Nucleus accumbens (tissue), 56 donors: ENCODE measurements at places on chromosomes 16 and 17.

DNA sequence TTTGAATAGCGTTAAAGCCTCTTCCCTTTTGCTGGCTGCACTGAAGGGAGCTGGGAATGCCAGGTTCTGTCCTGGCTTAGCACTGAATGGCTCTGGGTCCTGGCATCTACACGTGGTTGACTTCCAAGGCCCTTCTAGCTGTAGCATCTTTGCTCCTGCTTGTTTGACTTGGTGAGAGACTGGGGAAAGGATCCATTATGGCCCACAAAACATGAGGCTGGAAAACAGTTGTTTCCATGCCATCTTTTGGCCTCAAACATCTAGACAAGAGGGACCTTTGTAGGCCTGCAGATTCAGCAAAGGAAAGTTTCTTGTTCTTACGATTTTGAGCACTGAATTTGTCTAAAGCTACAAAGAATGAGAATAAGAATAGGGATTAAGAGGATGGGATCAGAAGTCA is 32.5 kb downstream of the EPN2 start:
- no peak for DNase-seq

DNA sequence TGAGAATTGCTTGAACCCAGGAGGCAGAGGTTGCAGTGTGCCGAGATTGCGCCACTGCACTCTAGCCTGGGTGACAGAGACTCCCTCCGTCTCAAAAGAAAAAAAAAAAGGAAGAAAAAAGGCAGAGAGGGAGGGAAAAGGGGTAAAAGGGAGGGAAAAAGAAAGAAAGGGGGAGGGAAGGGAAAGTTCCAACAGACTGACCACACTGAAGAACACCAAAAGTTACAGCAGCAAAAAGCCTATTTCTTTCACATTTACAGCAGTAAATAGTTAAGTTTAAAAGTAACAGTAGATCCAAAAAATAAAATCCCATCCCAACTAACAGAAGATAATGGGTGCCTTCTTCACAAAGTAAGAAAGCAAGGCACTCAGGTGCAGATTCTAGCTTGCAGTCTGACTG is 36.9 kb upstream of the C17orf78 start:
- DNase-seq, result no peak

DNA sequence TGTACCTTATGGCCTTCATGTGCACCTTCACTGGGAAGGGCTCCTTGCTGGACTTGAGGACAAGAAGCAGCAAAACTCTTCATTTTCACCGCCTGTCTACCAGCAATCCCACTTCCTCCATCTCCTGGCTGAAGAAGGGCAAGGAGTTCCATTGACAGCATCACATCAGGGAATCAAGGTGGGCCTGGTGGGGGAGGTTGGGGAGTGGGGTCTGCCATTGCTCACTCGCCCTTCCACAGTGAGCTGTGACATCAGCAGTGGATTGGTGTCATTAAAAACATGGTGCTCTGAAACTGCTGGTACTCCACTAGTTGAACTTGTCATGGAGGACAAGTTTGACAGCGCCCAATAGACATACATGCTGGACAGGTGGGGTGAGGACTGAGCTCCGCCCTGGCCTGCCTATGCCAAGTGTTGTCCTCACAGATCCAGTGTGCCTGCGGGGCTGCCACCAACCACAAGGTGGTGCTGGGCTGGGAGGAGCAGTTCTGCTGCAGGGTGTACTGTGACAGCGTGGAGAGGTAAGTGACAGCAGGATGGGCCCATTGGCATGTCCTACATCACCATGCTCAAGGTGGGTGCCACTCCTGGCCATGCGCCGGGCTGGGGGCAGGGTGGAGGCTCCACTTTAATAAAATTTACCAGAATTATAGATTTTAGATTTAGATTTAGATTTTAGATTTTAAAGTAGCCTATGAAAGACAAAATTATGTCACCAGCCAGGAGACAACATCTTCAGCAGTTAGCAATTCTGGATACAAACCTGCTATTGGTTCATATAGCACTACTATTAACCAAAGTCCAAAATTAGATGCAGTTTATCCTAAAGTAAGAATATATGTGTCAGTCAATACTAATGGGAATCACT is 1729.1 kb downstream of the TP53TG3F start:
- DNase-seq, result no peak

- no peak for DNase-seq
These were observed 482.8 kb downstream of the SOX9 start for GRCh38 chr17:72603420-72604242.

- DNase-seq, result no peak
These were observed 35.2 kb downstream of the ANKRD11 start for GRCh38 chr16:89455178-89455577.

DNA sequence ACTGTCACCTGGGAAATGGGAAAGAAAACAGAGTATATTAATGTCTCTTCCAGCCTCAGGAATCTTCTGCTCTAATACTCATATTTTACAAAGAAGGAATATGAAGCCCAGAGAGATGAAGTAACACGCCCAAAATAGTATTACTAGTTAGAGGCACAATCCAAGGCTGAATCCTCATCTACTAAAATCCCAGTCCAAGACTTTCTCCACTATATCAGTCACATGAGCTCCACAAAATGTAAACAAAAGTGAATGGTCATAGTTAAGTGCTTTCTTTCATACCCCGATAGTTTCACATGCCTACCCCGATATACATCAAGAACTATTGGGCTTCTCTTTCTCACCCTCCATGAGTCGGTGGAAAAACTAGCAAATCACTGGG is 965 bp downstream of the INTS2 start:
- DNase-seq, result no peak

- no peak for DNase-seq
These were observed 28.6 kb downstream of the TBC1D16 start for GRCh38 chr17:80006811-80007752.

GRCh38 chr16:51095084-51095881 is 55.8 kb downstream of the SALL1 start:
- DNase-seq, result peak; percentile 47

DNA sequence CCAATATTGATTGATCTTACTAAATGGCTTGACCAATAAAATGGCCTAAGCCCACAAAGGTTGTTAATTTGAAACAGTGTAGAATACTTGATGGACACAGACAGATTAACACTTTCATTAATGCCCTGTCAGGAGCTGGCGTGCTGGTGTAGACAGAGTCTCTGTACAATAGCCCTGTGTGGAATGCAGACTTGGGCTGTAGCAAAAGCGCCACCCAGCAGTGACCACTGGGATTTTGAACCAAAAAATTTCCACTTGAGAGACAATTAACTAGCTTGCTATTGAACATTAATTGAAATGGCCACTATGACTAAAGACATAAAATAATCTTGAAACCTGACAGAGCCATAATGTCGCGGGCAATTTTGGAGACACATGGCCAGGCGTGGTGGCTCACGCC is 19.7 kb upstream of the GUCY2D start:
- DNase-seq, result no peak

- DNase-seq, result no peak
These were observed 20.5 kb upstream of the BLMH start for GRCh38 chr17:30312226-30312625.

DNA sequence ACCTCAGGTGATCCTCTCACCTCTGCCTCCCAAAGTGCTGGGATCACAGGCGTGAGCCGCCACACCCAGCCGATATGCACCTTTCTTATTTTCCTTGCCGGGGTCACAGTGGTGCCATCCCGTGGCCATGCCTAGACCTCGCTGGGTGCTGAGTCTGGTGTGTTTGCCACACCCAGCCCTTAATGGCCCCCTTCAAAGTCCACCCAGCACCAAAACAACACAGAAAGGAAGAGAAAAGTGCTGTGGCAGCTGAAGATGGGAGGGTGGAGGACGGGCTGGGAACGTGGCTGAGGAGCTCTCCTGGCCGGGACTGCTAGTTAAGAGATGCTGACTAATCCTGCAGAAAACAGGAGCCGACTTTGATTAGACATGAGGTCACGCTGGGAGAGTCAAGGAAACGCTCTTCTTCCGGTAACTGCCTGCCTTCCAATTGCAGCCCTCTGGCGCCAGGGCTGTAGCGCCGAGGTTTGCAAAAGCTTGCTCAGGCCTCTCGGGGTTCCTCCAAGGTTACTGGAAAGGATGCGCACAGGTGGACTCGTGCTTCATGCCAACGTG is 10.9 kb downstream of the SLC43A2 start:
- DNase-seq, result no peak

DNA sequence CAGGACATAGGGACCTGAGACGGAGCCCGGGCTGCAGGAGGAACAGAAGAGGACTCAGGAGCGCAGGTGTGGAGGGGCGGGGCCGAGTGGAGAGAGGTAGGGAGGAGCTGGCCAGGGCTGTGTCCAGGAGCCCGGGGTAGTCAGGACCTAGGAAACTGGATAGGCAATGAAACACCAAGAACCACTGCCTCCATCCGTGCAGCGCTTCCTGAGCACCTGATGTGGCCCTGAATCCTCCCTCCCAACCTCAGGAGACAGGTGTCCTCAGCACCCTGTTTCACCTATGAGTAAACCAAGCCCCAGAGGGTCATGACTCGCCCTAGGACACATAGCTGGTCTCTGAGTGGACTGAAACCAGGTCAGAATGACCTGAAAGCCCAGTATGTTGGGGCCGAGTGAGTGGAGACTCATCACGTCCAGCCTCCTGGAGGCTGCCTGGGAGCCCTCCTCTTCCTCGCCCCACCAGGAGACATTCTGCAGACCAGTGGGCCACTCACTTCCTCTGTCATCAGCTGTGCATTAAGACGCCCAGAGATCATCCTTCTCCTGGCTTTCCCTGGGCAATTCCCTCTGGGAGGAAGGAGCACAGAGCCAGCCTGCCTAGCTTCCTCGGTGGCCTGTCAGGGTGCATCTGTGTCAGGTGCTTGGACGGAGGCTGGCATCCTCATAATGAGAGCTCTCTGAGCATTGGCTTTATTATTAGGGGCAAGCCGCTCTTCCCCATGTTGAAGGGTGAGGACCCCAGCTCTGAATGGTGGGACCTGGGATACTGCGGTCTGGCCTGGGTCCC is 72.8 kb downstream of the SCNN1B start:
- DNase-seq, result no peak

DNA sequence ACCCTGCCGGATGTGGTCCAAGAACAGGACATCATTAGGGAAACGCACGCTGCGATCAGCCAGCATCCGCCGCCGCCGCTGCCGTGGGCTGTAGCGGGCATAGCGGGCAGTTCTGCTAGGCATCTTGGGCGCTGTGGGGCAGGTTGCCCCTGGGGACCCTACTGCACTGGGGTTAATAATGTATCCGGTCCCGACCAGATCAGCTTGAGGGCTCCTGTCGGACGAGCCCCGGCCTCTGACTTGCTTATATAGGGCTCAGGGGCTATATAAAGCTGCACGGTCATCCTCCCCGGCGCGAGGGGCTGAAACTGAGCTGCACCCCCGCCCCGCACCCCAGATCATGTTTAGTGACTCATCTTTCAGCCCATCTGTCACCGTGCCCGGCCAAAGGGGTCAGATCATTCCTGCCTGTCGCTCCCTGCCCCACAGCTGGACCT is at the start of gene PPP1R27:
PPP1R27 (minus strand) TSS at position 220 of the 437 bp plus-strand sequence; CDS start at position 123, 97 bp downstream.
- no peak for DNase-seq

DNA sequence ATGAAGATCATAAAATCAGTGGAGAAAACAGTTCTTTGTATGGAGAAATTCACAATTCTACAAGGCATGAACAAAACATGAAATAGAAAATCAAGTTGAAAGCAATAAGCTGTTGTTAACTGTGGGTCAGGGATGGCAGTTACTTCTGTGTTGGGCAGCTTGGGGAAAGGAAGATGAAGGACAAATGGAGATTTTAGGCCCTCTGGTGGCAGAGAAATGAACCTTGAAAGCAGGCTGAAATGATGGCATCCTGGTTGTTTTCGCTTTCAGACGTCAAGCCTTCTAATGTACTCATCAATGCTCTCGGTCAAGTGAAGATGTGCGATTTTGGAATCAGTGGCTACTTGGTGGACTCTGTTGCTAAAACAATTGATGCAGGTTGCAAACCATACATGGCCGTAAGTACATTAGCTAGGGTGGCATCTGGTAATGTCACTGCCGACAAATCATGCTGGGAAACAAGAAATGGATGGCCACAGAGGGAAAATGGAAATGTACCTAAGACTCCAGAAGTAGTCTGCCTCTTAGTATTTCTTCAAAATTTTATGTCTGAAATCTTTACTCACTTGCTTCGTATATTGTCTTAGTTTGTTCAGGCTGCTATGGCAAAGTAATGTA is 108.9 kb downstream of the MAP2K6 start:
- DNase-seq, result no peak

DNA sequence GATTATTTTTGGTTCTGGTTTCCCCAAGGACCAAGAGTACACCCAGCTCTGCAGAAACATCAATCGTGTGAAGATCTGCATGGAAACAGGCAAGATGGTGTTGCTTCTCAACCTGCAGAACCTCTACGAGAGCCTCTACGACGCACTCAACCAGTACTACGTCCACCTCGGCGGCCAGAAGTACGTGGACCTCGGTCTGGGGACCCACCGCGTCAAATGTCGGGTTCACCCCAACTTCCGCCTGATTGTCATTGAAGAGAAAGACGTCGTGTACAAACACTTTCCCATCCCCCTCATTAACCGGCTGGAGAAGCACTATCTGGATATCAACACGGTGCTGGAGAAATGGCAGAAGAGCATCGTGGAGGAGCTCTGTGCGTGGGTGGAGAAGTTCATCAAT is 67.4 kb upstream of the ENDOV start:
- no peak for DNase-seq

- DNase-seq, result no peak
These were observed 36.1 kb downstream of the NOG start for GRCh38 chr17:56629531-56630075.

GRCh38 chr17:71656964-71657858 is 463.6 kb upstream of the SOX9 start:
- no peak for DNase-seq

DNA sequence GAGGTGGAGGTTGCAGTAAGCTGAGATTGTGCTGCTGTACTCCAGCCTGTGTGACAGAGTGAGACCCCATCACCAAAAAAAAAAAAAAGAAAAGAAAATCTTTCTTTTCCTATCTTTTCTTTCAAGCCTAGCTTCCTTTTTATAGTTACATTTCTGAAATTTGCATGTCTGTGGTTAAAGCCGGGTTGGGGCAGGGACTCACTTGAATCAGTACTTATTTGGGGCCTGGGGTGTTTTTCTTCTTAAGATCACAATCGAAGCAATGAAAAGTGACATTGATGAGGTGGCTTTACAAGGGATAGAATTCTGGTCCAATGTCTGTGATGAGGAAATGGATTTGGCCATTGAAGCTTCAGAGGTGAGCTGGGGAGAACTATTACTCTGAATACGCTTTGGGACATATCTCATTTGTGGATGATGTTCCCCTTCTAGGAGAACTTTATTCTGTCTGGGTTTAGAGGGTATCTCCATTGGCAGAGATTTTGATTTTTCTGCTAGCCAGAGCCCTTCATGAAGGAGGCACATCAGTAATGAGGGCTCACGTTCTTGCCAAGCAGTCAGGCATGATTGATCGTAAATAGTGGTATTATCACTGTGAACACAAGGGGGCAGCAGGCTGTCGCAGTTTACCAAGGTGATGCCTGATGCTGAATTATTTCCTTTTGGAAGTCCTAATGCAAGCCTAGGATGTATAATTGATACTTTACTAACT is 14.3 kb downstream of the KPNB1 start:
- no peak for DNase-seq
